Heart left ventricle (tissue), 16 donors: ENCODE measurements at places on chromosomes 13 and 19.

GRCh38 chr19:13102666-13103580 is at the start of gene LYL1:
Gene LYL1 (minus strand): TSS chr19:13102858. CDS start chr19:13101171, 1,687 bp downstream.
- peaks cover 5% of the 10 kb centered on the region for H3K27me3 ChIP-seq
- H3K36me3 ChIP-seq, result peaks cover 11% of the 10 kb centered on the region
- DNase-seq, result peak; percentile 93
- H3K27ac ChIP-seq, result peak within 1 kb of the TSS; percentile 98
- peak within 1 kb of the TSS; percentile 59 for H3K4me3 ChIP-seq

DNA sequence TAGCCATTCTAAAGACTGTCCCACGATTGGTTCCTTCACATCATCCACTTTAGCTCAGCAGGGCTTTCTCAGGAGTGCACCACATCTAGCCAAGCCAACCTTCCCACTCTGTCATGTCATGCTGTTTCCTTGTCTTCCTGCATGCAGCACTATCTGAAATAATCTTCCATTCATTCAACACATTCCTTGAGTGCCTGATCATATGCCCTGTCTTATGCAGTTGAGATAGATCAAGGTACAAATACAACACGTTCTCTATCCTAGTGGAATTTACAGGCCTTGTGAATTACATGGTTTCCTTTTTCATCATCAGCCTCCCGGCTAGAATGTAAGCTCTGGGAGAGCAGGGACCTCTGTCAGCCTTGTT is 6.8 kb upstream of the MRPS31 start:
- H3K27ac ChIP-seq, result no peak overlapping the region
- H3K4me3 ChIP-seq, result no peak overlapping the region
- no peaks in the 10 kb centered on the region for H3K27me3 ChIP-seq
- H3K4me1 ChIP-seq, result no peaks in the 10 kb centered on the region
- H3K36me3 ChIP-seq, result no peaks in the 10 kb centered on the region
- no peak for DNase-seq

- H3K27ac ChIP-seq, result peak overlapping the region; percentile 96
- peaks cover 11% of the 10 kb centered on the region for H3K27me3 ChIP-seq
- peak overlapping the region; percentile 49 for H3K4me3 ChIP-seq
- no peak for DNase-seq
- H3K36me3 ChIP-seq, result peaks cover 7% of the 10 kb centered on the region
- H3K4me1 ChIP-seq, result peaks cover 35% of the 10 kb centered on the region
Measured at GRCh38 chr19:13026462-13027370, 31.4 kb downstream of the NFIX start.

GRCh38 chr19:4598712-4599111 is 39.2 kb upstream of the SEMA6B start:
- no peak overlapping the region for H3K27ac ChIP-seq
- H3K4me1 ChIP-seq, result peaks cover 5% of the 10 kb centered on the region
- H3K27me3 ChIP-seq, result peaks cover 64% of the 10 kb centered on the region
- DNase-seq, result no peak

- no peaks in the 10 kb centered on the region for H3K36me3 ChIP-seq
- peaks cover 95% of the 10 kb centered on the region for H3K4me1 ChIP-seq
- peak overlapping the region; percentile 75 for H3K27ac ChIP-seq
Measured at GRCh38 chr13:98482476-98483444, 94.1 kb downstream of the STK24 start.

GRCh38 chr13:81140675-81141074 is 799.7 kb upstream of the SPRY2 start:
- H3K27me3 ChIP-seq, result no peaks in the 10 kb centered on the region
- no peak overlapping the region for H3K4me3 ChIP-seq
- H3K36me3 ChIP-seq, result no peaks in the 10 kb centered on the region
- no peaks in the 10 kb centered on the region for H3K4me1 ChIP-seq
